Stimulated activated CD4-positive, alpha-beta T cell treated with anti-CD3 and anti-CD28 coated beads, TNF-alpha, amount 100 ng/mL, for 48 hours (primary cell): ENCODE measurements at places on chromosomes 13 and 19.

GRCh38 chr19:19074196-19074882 is 10.5 kb downstream of the SLC25A42 start:
- no peak for DNase-seq

DNA sequence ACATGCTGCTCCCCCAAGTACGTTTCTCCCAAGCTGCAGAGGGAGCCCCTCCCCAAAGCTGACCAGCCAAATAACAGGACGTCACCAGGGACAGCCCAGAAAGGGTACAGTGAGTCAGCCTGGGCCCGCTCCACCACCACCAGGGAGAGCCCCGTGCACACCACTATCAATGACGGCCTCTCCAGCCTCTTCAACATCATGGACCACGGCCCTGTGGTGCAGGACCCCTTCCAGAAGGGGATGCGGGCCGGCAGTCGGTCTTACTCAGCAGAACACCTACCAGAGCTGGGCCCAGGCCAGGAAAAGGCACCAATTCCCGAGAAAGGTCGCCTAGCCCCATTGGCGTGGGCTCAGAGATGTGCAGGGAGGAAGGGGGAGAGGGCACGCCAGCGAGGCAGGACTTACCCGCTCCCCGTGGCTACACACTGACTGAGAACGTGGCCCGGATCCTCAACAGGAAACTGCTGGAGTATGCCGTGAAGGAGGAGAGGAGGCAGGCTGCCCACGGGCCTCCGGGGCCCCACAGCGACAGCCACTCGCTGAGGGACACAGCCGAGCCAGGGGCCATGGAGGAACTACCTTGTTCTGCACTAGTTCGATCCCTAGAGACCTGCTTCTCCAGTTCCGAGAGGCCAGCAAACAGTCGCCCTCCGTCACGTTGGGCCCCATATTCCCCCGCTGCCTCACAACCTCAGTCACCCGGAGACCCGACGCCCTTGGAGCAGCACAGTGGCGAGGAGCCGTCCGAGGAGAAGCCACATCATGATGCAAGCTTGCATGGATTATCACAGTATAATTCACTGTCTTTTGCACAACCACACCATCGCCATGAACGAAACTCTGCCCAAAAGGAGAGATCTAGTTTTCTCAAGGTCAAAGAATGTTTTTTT is 815.9 kb upstream of the KLHL1 start:
- no peak for DNase-seq

DNA sequence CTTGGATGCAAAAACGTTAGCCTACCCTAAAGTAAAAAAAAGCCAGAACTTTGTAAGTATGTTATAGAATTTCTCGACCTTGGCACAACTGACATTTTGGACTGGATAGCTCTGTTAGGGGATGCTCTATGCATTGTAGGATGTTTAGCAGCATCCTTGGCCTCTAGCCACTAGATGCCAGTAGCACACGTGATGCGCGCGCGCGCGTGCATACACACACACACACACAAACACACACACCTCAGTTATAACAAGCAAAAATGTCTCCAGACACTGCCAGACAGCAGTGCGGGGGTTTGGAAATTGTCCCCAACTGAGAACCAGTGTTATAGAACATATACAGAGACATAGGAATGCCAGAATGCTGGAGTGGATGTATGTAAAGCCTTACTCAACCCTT is 17.2 kb downstream of the ZNF226 start:
- no peak for DNase-seq

DNA sequence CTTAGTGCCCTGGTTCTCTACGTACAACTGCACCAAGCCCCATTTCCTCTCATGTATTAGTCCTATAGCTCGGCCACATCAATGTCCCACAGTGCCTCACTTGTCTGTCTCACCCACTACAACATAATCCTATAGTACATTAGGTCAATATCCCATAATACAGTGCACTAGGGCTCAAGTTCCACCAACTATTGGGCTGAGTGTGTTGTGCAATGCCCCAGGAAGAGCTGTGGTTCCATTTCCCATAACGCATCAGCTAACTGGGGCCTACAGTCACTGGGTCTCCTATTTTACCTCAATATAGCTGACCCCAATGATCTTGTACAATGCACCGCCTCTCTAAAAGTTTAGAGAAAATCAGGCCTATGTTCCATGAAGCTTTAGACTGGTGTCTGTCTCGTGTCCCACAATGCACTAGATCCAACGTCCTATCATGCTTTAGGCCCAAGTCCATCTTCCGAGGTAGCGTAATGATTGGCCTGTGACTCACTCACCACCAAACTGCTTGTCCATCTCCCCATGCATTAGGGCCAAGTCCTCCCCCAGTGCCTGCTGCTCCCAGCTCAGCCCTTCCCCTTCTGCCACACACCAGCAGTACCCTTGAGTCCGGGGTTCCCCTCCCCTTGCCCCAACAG is 21.8 kb downstream of the TSKS start:
- DNase-seq = no peak

GRCh38 chr19:3695986-3696659 is 4.1 kb downstream of the PIP5K1C start:
- DNase-seq = no peak

GRCh38 chr19:16376649-16377048 is 52.0 kb downstream of the KLF2 start:
- no peak for DNase-seq

- DNase-seq = no peak
These were observed 455.4 kb upstream of the TSHZ3 start for GRCh38 chr19:31804668-31805067.

DNA sequence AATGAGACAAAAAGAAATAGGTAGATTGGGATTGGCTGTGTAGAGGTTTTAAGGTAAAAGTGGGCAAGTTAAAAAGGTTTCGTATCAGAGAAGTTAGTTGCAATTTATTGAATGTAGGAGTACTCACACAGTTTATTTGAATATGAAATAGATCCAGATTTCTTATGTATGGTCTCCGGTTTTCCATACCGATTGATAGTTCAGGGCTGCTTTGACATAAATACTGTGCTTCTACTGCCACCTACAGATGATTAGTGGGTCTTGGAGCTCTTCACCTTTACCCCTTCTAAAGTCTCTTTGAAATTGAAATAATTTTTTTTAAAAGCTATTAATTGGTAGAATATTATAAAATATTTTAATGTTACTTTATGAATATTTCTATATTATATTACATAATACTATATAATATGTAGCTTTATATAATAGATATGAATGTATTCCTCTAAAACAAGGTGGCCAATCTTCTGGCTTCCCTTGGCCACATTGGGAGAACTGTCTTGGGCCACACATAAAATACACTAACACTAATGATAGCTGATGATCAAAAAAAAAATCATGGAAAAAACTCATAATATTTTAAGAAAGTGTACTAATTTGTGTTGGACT is 7.7 kb upstream of the GPR18 start:
- no peak for DNase-seq

DNA sequence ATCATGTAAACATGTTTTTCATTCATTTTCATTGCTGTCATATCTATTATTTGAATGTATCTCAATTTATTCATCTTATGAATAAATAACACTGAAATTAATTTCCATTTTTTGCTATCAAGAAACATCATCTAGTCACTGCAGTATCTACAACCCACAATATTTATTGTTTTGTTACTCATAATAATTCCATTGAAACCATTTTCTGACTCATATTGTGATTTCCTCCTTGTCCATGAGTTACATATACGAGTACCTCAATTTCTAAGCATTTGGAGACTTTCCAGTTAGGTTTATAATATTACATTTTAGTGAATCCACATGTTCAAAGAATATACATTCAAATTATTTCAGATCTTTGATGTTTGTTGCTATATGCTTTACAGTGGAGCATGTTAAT is 1524.0 kb downstream of the SLITRK1 start:
- DNase-seq = no peak

DNA sequence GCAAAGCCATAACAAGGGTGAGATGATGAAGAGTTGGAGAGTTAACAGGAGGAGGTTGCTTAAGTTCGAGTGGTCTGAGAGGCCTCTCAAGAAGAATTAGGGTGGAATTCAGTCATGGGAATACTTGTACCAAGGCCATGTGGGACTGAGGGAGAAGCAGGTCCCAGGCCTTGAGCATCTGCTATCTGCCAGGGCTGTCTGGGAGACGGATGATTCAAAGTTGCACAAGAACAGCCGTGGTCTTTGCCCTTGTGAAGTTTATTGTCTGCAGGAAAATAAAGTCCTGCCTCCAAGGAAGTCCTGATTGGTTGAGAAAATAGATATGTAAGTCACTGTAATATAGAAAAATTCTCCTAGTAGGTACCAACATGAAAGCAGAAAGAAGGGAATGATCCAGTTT is 178.8 kb upstream of the RFC3 start:
- DNase-seq = no peak

GRCh38 chr19:55642153-55643002 is 1.1 kb upstream of the ZNF581 start:
- DNase-seq = peak; percentile 26

DNA sequence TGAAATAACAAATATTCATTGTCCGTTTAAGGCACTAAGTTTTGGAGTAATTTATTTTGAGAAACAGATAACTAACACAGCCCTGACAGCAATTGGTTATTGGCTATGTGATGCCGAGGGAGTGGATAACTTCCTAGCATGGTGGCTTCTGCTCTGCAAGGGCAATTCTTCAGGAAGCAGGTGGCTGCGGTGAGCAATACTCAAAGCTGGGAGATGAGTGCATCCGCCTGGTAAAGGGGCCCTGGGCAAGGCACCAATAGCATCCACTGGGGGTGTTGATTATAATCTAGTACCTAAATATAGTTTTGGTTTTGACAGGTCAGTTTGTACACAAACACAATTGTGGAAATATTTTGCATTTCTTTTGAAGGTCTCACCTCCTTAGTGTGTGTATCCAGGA is 41.0 kb downstream of the CCDC70 start:
- no peak for DNase-seq

DNA sequence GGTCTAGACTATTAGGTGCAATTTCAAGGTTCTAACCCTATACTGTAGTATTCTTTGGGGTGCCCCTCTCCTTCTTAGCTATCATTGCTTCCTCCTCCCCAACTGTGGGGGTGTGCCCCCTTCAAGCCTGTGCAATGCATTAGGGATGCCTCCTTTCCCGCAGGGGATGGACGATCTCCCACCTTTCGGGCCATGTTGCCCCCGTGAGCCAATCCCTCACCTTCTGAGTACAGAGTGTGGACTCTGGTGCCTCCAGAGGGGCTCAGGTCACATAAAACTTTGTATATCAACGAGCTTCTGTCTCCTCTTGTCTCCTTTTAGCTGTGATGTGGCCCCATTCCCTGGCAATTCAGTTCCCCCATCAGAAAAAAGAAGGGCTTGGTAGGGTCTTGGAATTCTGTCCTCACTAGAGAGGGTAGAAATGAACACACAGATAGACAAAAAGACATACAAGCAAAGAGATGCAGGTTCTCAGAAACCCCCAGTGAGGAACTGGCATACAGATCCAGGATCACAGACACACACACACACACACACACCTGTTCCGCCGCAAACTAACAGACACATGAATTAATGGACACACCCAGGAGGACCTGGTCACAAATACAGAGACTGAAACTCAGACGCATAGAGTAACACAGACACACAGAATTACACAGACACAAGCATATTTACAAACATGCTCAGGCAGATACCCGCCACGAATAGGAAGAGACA is 2.5 kb upstream of the HNRNPUL1 start:
- no peak for DNase-seq

DNA sequence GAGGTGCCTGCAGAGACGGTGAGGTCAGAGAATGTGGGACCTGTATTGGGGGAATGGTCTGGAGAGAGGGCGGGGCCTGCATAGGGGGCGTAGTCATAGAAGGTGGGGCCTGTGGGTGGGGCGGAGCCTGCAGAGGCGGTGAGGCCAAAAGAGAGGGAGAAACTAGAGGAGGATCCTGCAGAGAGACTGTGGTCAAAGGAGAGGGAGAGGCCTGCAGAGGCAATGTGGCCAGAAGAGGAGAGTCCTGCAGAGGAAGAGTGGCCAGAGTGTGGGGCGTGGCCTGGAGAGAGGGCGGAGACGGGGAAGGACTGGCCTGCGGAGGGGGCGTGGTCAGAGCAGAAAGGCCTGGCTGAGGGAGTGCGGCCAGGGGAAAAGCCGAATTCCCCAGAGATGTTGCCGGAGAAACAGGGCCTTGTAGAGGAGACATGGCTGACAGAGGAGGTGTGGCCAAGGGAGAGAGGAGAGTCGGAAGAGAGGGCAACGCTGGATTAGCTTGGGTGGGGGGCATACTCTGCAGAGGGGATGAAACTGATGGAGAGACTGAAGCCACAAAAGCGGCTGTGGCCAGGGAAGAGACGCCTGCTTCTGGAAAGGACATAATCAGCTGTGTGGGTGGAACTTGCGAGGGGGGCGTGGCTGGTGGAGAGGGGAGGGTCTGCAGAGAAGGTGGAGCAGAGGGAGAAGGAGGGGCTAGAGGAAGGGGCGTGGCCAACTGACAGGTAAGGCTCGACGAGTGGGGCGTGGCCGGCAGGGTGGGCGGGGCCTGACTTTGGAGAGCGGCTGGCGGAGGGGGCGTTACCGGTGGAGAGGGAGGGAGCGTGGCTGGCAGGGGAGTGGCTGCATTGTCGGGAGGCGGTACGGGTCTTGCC is 2.5 kb downstream of the PRR36 start:
- peak; percentile 92 for DNase-seq

- DNase-seq = peak; percentile 23
These were observed 102.6 kb upstream of the MYCBP2 start for GRCh38 chr13:77429320-77430142.

- no peak for DNase-seq
These were observed 10.2 kb downstream of the DHRS12 start for GRCh38 chr13:51793570-51794271.

- no peak for DNase-seq
These were observed 953 bp downstream of the DZIP1 start for GRCh38 chr13:95643571-95643935.

DNA sequence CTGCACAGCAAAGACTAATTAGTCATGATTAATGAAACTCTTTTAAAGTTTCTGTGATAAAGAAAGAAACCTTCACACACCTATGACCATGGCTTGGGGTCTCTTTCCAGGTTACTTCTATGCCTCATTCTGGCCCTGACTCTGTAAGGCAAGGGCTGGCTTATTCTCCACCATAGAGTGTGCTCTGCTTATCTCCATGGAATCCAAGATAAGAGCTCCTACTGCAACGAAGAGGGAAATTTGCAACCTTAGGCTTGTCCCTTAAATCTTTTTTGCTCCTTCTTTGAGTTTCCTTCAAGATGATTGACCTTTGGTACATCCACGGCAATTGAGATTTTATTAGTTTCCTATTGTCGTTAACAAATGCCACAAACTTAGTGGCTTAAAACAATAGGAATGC is 239.9 kb downstream of the SPRY2 start:
- no peak for DNase-seq

- no peak for DNase-seq
These were observed 7.1 kb downstream of the COMMD6 start for GRCh38 chr13:75530549-75530961.

DNA sequence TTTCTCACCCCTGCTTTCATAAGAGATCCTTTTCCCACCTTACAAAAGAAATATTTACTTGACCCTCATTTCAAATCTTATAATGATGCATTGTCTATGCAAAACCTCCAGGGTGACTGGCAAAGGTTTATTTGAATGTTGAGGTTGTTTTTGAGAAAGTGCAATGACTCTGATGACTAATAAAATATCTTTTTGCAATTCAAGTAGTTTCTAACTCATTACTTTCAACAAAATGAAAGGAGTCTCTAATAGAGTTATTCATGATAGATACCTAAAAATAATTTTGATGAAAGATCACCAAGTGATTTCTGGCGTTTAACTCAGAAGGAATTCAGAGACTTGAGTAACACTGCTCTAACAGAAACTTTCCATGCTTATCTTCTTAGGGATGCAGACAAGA is 144.2 kb downstream of the FOXO1 start:
- DNase-seq = no peak
